ENCODE measurements at places on chromosomes 6 and 20. TPM values are rescaled to one million over a fixed set of nuclear protein-coding genes. Genes with fewer than 3 reads are reported as not detected.

DNA sequence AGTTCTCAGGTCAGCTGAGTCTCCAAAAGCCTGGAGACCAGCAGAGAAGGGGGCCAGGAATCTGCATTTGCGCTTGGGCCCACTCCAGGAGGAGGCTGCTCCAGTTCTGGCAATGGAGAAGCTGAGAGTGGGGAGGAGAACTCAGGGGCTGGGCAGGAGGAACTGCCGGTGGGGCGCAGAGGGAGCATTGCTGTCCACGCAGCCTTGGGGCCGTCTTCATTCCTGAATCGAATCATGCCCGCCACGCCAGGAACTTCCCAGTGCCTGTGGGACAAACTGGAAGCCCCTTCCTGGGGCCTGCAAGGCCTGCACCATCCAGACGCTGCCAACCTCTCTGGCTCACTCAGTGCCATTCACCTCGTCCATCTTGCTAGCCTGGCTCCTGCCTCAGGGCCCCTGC is 16.9 kb downstream of the RAB44 start:
- H3K4me1 ChIP-seq: no peaks in the 10 kb centered on the region
- H3K27ac ChIP-seq: no peak overlapping the region
- no peak for DNase-seq
- H3K27me3 ChIP-seq: no peaks in the 10 kb centered on the region

DNA sequence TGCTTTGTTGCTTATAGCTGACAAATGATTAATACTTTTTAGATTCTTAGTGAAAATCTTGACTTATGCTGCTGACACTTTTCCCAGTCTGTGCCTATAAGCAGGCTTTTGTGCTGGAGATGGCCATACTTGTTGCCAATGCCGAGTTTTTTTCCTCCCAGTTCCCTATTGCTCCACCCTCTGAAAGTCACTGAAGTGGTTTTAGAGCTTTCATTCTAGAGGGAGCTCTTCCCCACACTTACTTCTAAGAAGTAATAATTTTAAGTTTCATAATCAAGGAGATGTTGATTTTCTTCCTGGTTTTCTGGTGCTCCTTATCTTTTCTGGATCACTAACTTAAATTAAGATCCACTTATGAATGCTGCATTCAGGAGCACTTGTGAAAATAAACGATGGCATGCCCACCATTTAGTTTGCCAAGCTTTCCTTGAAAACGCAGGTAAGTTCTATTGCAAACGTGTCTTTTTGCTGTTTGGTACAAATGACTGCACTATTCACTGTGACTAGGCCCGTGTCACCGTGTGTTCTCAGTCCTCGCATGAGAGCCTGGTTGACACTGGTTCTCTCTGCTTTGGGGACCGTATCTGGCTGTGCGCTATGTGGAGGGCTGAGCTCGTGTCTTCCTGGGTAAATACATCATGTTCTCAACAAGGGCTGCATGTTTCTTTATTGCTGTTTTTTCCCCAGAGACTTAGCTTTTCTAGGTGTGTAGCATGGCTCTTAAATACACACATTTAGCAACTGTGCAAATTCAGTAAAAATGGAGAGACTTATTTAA is 50.2 kb downstream of the GFRA4 start:
- no peaks in the 10 kb centered on the region for H3K4me1 ChIP-seq
- H3K27me3 ChIP-seq: no peaks in the 10 kb centered on the region
- no peak for DNase-seq

GRCh38 chr6:150025201-150025917 is at the start of gene RAET1L:
TSS of gene RAET1L (minus strand) at chr6:150025532. CDS start at chr6:150025471, 61 bp downstream.
- no peaks in the 10 kb centered on the region for H3K36me3 ChIP-seq
- H3K27ac ChIP-seq: no peak within 1 kb of the TSS
- no peak within 1 kb of the TSS for H3K4me3 ChIP-seq

- H3K36me3 ChIP-seq: no peaks in the 10 kb centered on the region
- H3K4me1 ChIP-seq: no peaks in the 10 kb centered on the region
- no peaks in the 10 kb centered on the region for H3K27me3 ChIP-seq
- no peak overlapping the region for H3K4me3 ChIP-seq
- DNase-seq: no peak
Measured at GRCh38 chr6:36633370-36633769, 39.2 kb downstream of the SRSF3 start.

GRCh38 chr6:85081102-85081501 is 316.7 kb upstream of the TBX18 start:
- no peak for DNase-seq
- no peaks in the 10 kb centered on the region for H3K27me3 ChIP-seq
- no peak overlapping the region for H3K27ac ChIP-seq
- no peaks in the 10 kb centered on the region for H3K36me3 ChIP-seq
- H3K4me3 ChIP-seq: no peak overlapping the region
- no peaks in the 10 kb centered on the region for H3K4me1 ChIP-seq

HLA-DOA gene
- total RNA-seq: 14.0 TPM

DNA sequence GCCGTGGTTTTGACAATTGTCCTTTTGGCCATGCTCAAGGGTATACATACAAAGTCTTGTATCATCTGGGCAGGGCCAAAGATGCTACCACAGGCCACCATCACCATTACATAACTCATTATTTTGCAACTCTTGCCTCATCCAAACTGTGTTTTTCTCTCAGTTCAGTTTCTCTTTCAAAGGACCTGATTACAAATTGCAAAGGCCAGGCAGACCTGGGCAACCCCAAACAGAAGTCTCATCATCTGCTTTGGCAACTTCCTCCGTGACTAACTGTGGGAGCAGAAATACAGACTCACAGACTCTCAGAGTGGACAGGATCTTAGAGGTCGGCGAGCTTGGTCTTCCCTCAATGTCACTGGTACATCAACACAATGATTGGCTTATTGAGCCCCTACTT is 117.8 kb upstream of the NEDD9 start:
- H3K27ac ChIP-seq: no peak overlapping the region
- DNase-seq: no peak
- peaks cover 26% of the 10 kb centered on the region for H3K36me3 ChIP-seq
- peaks cover 22% of the 10 kb centered on the region for H3K4me1 ChIP-seq

DNA sequence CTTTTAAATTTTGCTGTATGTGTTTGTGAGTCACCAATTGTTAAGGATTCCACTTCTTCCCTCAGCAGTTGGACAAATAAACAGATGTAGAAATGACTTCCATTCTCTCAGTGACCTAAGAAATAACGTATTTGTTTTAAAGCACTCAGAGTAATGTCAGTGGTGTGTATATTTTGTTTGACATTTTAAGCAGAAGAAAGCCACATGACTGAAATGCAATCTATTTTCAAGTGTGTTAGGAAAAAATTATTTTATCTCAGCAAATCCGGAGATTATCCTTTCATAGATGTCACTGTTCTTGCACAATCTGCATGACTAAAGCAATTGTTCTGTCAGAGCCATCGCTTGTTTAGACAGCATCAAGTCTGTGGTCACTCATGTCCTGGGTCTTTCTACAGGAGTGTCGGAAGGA is 77.1 kb downstream of the JAG1 start:
- peaks cover 5% of the 10 kb centered on the region for H3K36me3 ChIP-seq
- no peaks in the 10 kb centered on the region for H3K27me3 ChIP-seq
- no peak overlapping the region for H3K27ac ChIP-seq
- no peak overlapping the region for H3K4me3 ChIP-seq

DNA sequence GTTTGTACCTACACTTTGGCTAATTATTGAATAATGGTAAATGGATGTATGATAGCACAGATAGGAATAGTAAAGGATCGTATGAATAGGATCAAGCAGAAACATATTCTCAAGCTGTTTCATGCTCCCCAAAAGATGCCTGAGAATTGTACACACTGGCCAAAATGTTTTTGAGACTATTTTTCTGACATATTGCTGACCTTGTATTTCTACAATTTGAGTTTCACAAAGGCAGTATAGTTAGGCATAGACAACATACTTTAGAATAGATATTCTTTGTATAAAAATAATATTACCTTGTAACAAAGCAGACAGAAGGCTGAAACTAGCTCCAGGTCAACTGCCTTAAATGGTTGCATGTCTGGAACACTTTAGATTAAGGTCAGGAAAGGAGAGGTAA is 598.4 kb downstream of the COL12A1 start:
- H3K27ac ChIP-seq: no peak overlapping the region
- no peaks in the 10 kb centered on the region for H3K4me1 ChIP-seq
- no peaks in the 10 kb centered on the region for H3K27me3 ChIP-seq
- H3K4me3 ChIP-seq: no peak overlapping the region

DNA sequence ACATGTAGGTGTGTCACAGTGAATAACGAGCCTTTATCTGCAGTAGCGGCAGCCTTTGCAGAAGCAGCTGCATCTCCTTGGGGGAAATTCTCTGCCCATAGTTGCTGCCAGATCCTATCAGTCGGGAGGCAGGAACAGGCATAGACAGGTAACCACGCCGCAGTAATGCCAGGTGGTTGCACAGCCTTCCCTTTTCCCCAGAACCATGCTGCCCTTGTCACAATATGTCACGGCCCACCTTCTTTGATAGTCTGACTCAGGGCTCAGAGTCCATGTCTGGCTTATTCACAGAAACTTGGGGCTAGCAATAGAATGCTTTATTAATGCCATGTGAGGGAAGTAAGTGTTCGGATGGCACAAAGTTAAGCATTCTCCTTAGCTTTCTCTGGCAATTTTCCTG is 76.6 kb downstream of the F13A1 start:
- no peak for DNase-seq
- no peaks in the 10 kb centered on the region for H3K36me3 ChIP-seq
- H3K27me3 ChIP-seq: peaks cover 4% of the 10 kb centered on the region
- no peaks in the 10 kb centered on the region for H3K4me1 ChIP-seq
- H3K4me3 ChIP-seq: no peak overlapping the region

- H3K36me3 ChIP-seq: no peaks in the 10 kb centered on the region
- peaks cover 4% of the 10 kb centered on the region for H3K27me3 ChIP-seq
- no peak overlapping the region for H3K4me3 ChIP-seq
Measured at GRCh38 chr20:32079655-32080109, 27.6 kb downstream of the HCK start.

GPX5 gene
- not detected for total RNA-seq

GRCh38 chr6:115551527-115551926 is 509.2 kb downstream of the FRK start:
- no peak for DNase-seq
- no peak overlapping the region for H3K27ac ChIP-seq
- no peak overlapping the region for H3K4me3 ChIP-seq
- no peaks in the 10 kb centered on the region for H3K36me3 ChIP-seq
- no peaks in the 10 kb centered on the region for H3K27me3 ChIP-seq
- no peaks in the 10 kb centered on the region for H3K4me1 ChIP-seq

ZNF831 gene
- 90.3 TPM for total RNA-seq

- DNase-seq: no peak
- no peak overlapping the region for H3K27ac ChIP-seq
- H3K36me3 ChIP-seq: no peaks in the 10 kb centered on the region
- peaks cover 25% of the 10 kb centered on the region for H3K27me3 ChIP-seq
- peaks cover 8% of the 10 kb centered on the region for H3K4me1 ChIP-seq
Measured at GRCh38 chr6:84763886-84764331, 489 bp downstream of the TBX18 start.

All from CD4-positive, CD25-positive, alpha-beta regulatory T cell (primary cell).